ENCODE measurements at places on chromosomes 4 and X.

- DNase-seq = no peak
Observed at GRCh38 chr4:115720611-115721010, 607.2 kb upstream of the NDST4 start.

DNA sequence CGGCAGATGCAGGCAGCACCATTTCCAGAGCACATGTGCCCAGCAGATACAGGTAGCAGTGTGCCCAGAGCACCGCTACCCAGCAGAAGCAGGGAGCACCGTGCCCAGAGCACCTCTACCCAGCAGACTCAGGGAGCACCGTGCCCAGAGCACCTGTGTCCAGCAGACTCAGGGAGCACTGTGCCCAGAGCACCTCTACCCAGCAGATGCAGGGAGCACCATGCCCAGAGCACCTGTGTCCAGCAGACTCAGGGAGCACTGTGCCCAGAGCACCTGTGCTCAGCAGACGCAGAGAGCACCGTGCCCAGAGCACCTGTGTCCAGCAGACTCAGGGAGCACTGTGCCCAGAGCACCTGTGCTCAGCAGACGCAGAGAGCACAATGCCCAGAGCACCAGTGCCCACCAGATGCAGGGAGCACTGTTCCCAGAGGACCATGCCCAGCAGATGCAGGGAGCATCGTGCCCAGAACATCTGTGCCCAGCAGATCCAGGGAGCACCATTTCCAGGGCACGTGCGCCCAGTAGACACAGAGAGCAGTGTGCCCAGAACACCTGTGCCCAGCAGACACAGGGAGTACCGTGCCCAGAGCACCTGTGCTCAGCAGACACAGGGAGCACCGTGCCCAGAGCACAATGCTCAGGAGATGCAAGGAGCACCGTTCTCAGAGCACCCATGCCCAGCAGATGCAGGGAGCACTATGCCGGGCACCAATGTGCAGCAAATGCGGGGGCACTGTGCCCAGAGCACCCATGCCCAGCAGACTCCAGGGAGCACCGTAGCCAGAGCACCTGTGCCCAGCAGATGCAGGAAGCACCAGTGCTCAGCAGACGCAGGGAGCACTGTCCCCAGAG, 236.4 kb downstream of the DHRSX start:
- no peak for DNase-seq

DNA sequence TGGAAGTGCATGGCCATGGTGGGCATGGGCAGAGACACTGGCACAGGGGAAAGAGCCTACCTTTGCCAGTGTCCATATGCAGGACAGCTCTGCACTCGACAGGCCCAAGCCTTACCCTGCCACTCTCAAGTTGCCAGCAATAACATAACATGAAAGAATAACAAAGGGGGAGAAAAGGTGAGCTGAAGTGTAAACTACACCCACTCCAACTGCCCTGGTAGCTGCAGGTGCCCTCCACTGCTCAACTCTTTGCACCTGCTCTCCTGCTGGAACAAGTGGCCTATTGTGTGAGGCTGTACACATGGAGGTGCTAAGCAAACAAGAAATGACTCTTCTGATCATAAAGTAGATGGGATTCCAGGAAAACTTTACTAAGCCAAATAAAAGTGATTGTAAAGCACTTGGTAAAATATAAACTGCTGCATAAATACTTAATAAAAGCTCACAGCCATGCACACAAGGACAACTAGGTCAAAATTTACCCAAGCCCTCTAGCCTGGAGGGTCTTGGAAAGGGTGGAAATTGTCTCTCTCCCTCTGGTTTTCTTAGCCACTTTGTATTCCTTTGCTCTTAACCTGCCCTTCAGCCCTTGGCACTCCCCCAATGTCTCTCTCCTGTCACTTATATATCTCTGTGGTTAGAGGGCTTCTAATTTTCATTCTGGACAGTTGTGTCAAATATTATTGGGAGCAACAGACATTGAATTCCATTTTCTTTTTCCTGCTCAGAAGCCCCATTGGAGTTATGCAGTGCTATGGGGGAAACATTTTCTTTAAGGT, 261.2 kb upstream of the GPC4 start:
- DNase-seq = no peak

DNA sequence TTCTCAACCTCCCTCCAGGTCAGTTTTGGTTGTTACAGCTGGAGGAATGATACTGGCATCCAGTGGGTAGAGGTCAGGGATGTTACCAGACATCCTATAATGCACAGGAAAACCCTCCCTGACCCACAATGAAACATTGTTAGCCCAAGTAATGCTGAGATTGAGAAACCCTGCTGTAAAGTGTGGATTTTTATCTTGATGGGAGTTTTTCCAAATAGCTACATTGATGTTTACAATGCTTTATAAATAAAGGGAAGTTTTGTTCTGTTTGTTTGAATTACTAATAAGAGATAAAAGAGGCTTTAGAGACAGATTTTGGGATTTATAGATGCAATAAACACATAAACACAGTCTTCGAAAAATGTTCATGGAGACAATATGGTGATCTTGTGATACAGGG, 194.0 kb upstream of the NUDT6 start:
- no peak for DNase-seq

DNA sequence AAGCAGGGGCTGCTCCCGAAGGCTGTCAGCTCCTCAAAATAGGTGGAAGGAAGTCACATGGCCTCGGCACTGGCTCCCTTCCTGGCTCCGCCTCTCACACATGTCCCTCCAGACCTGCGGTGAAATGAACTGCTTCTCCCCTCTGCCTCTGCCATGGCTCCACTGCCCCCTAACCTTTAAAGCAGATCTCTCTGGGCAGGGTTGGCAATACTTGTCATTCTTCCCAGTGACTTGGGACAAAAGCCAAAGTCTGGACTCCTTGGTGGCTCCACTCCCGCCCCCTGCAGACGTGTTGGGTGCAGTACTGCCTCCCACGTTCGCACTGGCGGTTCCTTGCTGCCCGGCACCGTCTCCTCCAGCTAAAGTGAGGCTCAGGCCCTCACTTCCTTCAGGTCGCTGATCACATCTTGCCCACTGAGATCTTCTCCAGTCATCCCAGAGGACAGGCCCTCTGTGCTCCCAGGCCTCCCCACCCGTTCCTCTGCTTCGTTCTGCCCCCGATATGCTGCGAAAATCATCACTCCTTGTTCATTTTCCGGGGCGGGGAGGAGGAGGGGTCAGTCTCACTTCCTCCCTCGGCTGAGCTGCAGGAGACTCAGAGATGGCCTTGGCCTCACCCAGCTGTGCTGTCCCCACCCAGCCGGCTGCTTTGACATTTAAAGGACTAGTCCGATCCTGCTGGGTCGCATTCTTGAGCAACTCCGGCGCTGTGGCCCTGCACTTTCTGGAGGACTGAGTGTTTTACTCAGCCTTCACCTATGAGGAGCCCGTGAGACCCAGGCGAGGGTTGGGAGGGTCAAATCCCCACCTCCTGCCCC, 97.4 kb downstream of the PHKA2 start:
- DNase-seq = peak; percentile 88

DNA sequence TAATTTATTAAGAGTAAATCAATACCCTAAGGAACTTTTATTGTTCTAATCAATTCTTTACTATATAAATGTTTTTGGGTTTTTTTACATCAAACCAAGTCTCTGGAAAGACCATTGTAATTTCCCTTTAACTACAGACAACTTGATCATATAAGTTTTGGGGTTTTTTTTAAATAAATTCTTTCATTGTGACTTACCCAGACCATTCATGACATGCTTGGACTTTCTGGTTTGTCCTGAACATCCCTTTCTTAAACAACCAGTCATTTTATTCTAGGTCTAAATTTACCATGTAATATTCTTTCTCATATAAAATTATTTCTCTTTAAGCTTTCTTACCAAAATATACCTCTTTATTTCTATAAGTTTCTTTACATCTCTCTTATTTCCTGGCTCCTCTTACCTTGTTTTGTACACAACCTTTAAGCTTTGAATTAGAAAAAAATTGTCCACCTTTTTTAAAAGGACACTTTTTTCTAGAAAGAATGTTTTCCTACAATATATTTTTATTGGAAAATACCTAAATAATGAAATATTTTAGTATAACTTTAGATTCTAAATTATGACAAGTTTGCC, 8.4 kb downstream of the CNGA1 start:
- no peak for DNase-seq

- peak; percentile 90 for DNase-seq
Observed at GRCh38 chr4:150007512-150007911, 70.7 kb upstream of the DCLK2 start.

DNA sequence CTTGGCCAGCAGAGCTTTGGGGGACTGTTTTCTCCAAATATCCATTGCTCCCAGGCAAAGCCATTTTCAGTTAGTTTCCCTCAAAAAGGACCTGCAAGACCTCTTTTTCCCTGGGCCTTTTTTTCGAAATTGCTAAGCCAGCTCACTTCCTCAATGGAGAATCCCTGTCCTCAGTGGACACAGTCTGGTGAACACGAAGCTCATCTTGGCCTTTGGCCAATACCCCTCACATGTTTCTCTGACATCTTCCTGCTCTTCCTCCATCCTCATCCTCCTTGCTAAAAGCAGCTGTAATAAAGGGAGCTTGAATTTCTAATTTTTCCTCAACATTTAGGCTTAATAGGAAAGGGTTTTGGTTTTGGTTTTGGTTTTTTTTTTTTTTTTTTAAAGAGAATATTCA, 17.6 kb upstream of the PRPS1 start:
- no peak for DNase-seq

DNA sequence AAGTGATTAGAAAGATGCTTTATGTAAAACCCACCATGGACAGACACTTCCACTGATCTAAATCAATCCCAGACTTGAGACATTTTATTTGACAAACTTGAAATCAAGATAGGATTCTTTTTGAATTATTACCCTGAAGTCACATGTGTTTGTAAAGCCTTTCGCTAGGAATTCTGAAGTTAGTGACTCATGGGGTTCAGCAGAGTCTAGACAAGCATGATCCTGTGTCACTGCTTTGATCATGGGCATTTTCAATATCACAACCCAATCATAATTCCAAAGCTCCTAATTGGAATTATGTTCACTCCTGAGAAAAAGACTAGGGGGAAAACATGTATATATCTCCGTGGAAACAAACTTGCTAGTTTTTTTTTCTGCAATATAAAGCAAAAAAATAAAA, 67.5 kb upstream of the BMP3 start:
- DNase-seq = no peak

- DNase-seq = no peak
Observed at GRCh38 chr4:121358473-121358872, 22.3 kb downstream of the QRFPR start.

- peak; percentile 58 for DNase-seq
Observed at GRCh38 chrX:1719270-1719669, 104.4 kb downstream of the ASMT start.

DNA sequence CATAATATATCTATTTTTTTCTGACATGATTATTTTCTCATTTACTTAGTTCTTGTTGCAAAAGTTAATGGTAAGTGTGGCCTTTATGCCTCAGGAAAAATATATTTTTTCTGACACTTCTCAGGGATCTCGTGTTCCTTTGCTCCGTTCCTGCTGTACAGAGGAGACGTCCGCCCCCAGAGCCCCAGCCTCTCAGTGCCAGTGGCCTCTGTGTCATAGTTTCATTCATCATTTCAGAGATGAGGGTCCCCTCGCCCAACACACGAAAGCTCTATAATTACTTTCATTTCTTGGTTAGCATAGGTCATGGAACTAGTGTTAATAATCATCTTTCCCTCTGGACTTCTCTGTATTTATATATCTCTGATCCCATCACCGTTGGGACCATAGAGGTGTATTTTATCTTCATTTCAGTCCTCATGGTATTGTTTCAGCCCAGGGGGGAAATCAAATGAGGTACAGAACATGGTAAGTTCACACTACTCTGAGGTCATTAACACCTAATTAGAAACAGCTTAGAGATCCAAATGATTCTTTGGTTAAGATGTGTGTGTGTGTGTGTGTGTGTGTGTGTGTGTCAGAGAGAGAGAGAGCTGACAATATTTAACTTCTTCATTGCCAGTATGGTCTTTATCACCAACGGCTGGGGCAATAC, 631.1 kb upstream of the TENM3 start:
- DNase-seq = no peak

- DNase-seq = peak; percentile 85
Observed at GRCh38 chr4:87916626-87917025, 58.9 kb upstream of the SPP1 start.

- no peak for DNase-seq
Observed at GRCh38 chr4:86432559-86433134, 72.8 kb upstream of the MAPK10 start.

DNA sequence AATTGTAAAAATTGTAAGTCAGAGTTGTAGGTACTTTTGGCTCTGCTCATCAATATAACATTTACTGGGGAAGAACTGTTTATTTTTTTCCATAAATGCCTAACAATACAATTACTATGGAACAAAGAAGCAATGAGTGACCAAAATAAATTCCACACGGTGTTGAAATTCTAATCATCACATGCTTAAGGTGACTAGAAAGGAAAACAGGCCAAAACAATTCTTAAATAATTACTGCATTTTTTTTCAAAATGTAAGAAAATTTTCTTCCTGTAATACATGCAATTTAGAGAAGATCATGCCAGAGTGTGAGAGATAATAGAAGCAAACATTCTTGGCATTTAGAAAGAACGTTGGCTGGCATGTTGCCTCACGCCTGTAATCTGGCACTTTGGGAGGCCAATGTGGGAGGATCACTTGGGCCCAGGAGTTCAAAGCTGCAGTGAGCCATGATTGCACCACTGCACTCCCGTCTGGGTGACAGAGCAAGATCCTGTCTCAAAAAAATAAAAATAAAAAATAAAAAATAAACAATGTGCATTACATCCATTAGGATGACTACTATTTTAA, 22.5 kb downstream of the C4orf46 start:
- DNase-seq = no peak

GRCh38 chrX:33416273-33416805, 205.0 kb upstream of the DMD start:
- no peak for DNase-seq

- DNase-seq = no peak
Observed at GRCh38 chr4:172758586-172759340, 409.8 kb upstream of the GALNT7 start.

- no peak for DNase-seq
Observed at GRCh38 chrX:153551135-153551534, 33.7 kb downstream of the ATP2B3 start.

DNA sequence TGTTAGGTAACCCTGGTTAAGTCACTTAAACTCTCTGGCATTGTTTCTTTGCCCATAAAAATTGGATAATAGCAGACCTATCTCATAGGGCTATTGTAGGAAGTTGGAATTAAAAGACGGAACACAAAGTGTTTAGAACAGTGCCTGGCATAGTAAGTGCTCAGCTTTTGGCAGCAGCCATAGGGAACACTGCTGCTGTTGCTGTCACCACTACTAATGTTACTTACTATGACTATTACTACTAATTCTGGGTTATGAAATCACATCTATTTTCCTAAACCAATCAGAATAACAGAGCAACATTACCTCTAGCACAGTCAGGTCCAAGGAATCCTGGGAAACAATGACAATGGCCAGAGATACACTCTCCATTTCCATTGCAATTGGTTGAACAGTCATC, 300.0 kb downstream of the SH2D1A start:
- DNase-seq = no peak

GRCh38 chr4:38958453-38959190, 73.6 kb downstream of the TMEM156 start:
- no peak for DNase-seq
